Cortex of kidney (tissue), 1 donor: ENCODE measurements at places on chromosomes 4 and X.

GRCh38 chr4:40170588-40170987 is 26.2 kb upstream of the RHOH start:
- DNase-seq, result no peak

GRCh38 chr4:76361689-76362412 is 55.3 kb downstream of the STBD1 start:
- no peak for DNase-seq

GRCh38 chr4:154132406-154132805 is 343.5 kb upstream of the SFRP2 start:
- DNase-seq, result no peak

- no peak for DNase-seq
Observed at GRCh38 chr4:99134586-99134985, 9.5 kb downstream of the ADH4 start.

DNA sequence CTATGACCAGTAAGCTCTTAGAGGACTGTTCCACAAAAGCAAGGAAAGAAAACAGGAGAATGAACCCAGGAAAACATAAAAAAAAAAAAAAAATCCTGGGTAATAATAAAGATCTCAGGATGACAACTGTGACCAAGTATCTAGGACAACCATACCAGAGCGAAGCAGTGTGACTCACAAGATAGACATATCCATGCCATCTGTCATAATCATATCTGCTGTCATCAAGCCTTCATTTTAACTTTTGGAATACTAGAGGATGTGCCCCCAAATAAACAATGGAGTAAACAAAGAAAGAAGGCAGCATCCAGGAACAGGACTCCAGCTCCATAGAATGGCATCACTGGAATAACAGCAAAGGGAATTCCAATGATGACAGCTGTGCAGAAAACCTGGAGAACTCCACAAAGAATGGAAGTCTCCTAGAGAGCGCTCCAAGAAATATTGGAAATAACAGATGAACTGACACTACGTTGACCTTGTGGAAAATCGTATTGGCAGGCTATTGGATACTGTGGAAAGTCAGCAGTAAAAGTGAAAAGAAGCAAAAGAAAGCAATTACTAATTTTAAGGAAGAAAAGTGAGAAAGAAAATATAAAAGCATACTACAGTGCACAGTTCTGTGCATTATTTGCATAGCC is 35.3 kb downstream of the HPGDS start:
- DNase-seq, result no peak

GRCh38 chr4:169099771-169100180 is 89.7 kb upstream of the CBR4 start:
- no peak for DNase-seq

- no peak for DNase-seq
Observed at GRCh38 chr4:184313058-184313581, 95.4 kb upstream of the ENPP6 start.

DNA sequence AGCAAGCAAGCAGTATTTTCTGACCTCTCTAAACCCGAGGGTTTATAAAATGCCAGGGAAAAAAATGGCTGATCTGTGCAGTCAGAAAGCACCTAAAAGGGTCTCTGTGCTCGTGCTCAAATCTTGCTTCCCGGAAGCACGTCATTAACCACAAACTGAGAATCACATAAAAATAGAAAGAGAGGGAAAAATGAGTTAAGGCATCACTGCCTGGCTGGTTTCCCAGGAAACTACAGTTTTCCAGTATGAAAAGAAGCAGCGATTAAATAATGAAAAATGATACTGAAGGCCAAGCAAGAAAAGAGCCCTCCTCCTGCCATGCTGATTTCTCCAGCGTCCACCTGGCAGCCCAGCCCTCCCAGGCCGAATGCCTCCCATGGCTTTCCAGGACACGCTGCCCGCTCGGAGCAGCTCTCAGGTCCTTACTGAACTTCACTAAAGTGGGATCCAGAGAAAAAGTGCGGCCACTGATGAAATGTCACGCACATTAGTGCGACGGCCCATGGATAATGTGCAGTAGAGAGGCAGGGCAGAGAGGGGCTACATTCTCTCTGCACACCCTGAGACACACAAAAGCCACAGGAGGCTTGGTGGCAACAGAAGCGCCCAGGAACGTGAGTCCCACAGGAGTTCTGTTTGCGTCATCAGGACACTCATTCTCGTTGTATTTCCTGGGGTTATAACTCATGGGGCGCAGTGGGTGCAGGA is 80.4 kb downstream of the WFS1 start:
- no peak for DNase-seq

GRCh38 chr4:157220371-157220881 is at the start of gene GRIA2:
Gene GRIA2, plus strand, starts transcription at chr4:157220728. Its CDS starts 315 bp downstream, at chr4:157221043.
- no peak for DNase-seq

DNA sequence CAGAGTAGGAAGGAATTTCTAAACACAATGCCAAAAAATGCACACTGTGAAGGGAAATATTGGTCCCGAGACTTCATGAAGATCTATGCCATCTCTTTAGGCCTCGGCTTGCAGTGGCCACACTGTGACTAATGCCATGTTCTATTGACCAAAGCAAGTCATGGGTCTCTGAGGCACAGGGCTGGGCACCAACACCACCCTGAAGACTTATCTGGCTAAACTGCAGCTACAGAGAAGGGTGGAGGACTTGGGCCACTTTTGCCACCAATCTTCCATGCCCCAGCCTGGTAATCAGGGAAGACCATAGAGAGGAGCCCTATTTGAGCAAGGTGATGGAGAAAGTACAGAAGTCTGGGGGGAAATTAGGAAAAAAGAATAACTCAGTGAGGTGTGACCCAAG is 42.1 kb downstream of the HMX1 start:
- no peak for DNase-seq

DNA sequence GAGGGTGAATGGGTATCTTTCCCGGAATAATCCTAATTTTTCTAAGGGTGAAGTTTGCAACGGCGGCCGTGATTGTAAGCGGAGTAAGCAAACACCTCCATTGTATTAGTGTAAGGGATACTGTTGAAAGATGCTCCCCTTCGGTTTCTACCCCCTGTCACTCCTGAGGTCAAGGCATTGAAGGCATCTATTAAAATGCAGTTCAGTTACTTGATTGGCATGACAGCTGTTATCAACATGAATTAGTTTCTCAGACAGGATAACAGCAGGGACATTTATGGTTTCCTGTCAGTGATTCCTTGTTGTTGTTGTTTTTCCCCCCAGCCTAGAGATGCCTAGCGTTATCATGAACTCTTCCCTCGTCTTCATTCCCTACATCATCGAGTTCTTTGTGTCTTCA is 552 bp downstream of the SLC25A14 start:
- DNase-seq, result no peak
